ENCODE measurements at places on chromosomes 2 and 18.

- DNase-seq: no peak
Measured at GRCh38 chr2:147789287-147789686, 55.5 kb upstream of the ACVR2A start.

DNA sequence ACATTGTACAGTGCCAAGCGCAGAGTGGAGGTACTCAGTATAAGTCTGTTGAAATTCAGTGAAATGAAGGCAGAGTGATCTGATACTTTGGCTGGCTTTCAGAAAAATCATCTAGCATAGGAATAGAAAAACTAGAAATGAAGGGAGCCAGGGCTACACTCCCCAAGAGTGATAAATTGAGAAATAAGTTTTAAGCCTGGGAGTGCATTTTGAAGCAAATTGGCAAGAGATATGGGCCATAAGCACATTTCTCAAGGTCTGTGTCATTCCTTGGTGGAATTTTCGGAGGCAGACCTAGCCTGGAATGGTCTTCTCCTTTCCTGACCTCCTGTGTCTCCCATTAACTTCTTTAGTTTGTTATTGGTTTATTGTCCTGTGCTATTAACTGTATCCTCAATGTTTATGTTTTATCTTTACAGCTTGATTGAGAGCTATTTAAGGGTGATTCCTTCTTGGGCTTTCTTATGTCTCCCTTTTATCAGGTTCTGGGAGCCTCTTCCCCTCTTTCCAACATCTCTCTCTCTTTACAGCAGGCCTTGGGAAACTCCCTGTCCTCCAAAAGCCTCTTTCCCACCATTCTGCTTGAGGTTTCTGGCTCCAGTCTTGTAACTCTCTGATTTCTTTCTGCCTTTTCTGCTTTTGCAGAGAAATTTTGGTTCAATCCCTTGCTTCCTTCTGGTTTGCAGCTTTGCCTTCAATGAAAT is 649.5 kb downstream of the SLC4A3 start:
- DNase-seq: no peak

DNA sequence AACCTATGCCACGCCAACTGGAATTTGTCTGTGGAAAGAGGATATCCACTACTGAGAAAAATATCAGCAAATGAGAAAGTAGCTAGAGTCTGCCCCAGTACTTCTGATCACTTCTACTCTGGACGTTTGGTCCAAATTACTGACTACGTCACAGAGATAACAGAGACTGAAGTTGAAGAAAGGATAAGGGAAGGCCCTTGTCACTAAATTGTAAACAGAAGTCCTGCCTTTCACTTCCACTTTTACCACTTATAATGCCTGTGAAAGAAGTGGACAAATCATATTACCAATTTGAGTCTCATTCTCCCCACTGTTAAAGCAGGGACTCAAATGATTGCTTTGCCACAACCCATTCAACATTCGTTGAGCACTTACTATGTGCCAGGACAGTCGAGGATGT is 173.9 kb upstream of the ERBB4 start:
- DNase-seq: no peak

- peak; percentile 15 for DNase-seq
Measured at GRCh38 chr2:102753563-102754159, 8.2 kb upstream of the TMEM182 start.

DNA sequence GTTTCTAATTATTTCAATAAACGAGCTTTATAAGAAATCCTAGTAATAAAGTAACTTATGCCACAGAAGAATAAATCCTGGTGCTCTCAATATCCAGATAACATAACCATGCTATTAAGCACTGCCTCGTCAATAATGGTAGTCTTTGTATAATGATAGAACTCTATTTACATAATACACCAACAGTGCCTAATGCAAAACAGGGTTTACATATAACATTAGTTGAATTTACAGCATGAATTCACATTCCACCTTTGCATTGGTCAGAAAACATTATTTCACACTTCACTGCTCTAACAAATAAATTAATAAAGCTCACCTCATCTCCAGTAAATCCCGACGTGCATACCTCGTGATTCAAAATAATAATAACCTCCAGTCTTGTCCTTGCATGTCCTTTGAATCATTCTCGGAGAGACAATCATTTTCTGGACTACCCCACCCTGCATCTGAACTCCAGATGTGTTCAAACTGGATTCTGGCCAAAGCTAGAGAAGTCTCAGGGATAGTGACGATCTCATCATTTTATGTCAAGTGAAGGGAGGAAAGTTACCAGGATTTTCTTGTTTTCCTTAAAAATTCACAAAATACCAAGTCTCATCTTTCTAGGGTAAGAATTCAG is 189.2 kb downstream of the NCKAP5 start:
- no peak for DNase-seq

DNA sequence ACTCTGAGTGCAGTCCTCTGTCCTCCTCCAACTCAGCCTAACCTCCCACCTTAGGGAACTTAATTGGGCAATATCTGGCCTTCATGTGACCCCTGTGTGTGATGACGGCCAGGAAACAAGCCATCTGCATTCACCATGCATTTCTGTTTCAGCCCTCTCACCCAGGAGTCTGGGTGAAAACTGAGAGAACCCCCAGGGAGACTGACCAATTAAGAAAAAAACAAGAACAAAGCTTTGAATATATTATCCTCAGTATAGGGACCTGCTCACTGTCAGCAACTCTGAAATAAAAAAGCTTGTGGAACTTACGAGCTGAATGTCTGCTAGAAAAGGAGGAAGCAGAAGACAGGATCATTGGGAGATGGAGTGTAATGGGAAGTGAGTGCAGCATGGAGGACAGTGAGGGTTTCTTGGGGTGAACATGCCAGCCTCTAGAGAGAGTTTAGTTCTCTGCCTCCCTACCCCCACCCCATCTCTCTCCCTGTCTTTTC is 9.5 kb downstream of the MAPRE2 start:
- no peak for DNase-seq

- DNase-seq: no peak
Measured at GRCh38 chr2:74462786-74463105, 2.4 kb downstream of the MOGS start.

Data from NCI-H1092 (cell line).